Epithelial cell of proximal tubule (primary cell): ENCODE measurements at places on chromosomes 2 and 18.

DNA sequence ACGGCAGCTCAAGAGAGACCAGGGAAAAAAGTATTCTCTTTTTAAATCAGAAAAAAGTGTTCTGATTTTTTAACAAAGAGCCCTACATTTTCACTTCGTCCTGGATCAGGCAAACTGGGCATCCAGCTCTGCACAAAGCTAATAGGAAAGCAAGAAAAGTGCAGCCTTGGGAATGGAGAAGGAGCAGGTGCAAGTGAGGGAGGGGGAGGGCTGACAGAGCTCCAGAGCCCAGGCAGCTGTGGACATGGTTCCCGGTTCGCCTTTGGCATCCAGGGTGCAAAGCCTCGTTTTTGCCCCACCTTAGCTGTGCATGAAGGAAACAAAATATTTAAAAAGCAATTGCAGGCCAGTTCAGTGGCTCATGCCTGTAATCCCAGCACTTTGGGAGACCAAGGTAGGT is 82.2 kb downstream of the FAM124B start:
- DNase-seq: no peak

DNA sequence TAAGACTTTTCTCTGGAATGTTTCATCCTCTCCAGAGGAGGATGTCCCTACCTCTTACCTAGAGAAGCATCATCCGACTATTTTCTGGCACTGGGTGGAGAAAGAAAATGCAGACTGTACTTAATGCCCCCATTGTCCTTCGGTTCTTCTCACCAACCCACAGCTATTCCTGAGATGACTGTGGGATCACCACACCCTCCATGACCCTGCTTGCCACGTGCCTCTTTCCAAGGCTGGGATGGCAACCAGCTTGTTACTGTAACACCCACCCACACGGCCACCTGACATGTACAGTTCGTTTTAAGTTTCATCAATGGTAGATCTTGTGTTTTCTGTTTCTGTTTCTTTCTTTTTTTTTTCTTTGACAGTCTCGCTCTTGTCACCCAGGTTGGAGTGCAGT is 365.2 kb downstream of the FBXO15 start:
- DNase-seq: no peak

- DNase-seq: peak; percentile 9
Observed at GRCh38 chr2:150806336-150806735, 318.9 kb upstream of the RND3 start.

DNA sequence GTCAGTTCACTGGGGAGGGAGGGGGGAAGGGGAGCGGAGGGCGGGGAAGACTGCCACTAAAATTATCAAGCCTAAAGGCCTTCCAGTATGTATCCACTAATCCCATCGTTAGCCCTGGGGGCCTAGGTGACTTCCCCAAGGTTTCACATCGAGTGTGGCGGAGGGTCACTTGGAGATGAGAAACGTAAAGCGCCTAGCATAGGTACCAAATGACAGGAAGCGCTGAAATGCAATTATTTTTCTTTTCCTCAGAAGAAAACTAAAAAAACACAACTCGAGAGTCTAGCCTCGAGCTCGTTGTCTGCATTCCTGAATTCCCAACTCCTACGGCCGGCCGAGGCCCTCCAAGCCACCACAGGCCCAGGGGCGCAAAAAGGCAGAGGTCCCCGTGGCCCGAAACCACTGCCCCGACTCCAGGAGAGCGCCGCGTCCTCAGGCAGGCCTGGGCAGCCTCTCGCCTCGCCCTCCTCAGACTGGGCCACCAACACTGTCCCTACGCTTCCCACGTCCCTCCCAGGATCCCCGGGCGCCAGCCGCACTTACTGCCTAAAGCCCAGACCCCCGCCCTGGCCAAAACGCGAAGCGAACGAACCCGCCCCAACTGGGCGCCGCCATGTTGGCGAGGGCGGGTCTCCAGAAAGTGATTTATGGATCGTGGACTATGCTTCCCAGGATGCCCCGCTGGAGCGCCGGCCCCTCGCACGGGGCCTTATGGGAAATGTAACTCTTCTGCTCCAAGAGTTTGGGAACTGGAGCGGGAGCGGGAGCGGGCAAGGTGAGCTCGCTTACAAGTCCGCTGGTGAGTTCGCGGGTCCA is at the start of gene USP40:
TSS of gene USP40 (minus strand) at position 642 of the 816 bp plus-strand sequence. CDS start 1,228 bp downstream, outside the sequence.
- DNase-seq: no peak

- no peak for DNase-seq
Observed at GRCh38 chr2:138794724-138795123, 14.5 kb upstream of the NXPH2 start.

DNA sequence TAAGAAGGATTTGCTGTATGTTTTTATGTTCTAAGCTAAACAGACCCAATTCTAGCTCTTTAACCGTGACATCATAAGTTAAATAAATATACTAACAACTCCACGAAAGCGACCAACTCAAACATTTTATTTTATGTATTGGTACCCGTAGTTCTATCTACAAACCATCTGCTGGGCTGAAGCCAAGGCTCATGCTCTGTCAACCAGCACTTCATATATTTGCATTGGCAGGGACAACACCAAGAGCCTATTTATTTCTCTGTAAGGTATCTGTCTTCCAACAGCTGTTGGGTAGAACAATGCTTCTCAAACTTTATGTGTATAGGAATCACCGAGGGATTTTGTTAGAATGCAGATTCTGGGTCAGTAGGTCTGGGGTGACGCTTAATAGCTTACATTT is 64.5 kb downstream of the PID1 start:
- no peak for DNase-seq

DNA sequence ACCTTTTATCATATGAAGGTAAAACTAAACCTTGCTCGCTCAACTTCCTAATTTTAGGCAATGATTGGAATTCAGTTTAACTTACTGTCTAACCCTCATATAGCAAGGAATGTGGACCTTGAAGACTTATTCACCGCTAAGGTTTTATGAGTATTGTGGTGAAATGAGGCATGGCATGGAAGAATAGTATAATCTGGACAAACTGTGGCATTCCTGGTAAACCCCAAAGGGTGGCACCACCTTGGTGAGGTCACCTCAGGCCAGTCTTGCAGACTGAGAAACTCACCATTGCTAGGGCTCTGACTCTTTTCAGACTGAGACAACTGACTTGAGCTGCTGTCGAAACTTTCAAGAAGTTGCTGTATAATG is 51.1 kb upstream of the EHBP1 start:
- DNase-seq: peak; percentile 76
